Suppressor macrophage treated with lipopolysaccharide for 4 hours (primary cell): ENCODE measurements at places on chromosomes 5 and 9.
A peak's percentile ranks its signal among the peaks of the same experiment; 100 is the strongest.

- DNase-seq: no peak
Measured at GRCh38 chr9:76302543-76302942, 91.7 kb downstream of the RFK start.

DNA sequence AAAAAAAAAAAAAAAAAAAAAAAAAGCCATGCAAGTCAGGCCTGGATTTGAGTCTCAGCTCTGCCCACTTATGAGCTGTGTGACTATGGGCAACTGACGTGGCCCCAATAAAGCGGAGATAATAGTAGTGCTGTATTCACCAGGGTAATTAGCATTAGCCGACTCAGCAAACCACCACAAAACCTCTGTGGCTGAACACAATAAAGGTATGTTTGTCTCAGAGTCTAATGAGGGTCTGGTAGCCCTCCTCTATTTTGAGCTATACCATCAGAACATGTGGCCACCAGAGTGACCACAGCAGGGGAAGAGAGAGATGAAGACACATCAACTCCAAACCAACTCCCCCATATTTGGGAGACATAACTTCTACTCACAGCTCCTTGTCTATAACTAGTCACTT lies 15.9 kb downstream of the SWI5 start:
- no peak for DNase-seq

DNA sequence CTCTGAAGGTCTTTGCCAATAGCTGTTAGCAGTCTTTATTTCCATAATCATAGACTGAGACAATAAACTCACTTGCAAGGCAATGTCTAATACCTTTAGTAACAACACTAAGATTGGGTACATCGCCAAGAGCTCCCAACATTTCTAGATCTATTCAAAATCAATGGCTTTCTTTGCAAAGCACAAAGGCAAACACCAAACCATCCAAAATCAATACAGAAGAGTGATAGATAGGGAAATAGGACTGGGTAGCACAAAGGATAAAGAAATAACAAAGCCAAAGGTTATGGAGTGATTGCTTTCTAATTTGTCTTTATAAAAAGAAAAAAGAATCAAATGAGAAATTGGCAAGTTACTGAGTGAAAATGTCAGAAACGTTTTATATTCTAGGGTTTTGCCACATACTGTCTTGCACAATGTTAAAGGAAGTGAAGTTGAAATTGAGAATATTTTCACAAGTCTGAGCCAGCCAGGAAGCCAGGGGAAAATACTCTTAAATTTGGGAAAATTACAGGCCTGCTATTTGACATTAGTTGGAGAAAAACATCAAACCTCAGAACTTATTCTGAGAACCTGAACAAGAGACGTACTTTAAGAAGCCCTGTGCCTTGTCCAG lies 53.3 kb upstream of the LHFPL2 start:
- DNase-seq: peak; percentile 31

- no peak for DNase-seq
Measured at GRCh38 chr9:135903358-135903656, 4.0 kb downstream of the CAMSAP1 start.

DNA sequence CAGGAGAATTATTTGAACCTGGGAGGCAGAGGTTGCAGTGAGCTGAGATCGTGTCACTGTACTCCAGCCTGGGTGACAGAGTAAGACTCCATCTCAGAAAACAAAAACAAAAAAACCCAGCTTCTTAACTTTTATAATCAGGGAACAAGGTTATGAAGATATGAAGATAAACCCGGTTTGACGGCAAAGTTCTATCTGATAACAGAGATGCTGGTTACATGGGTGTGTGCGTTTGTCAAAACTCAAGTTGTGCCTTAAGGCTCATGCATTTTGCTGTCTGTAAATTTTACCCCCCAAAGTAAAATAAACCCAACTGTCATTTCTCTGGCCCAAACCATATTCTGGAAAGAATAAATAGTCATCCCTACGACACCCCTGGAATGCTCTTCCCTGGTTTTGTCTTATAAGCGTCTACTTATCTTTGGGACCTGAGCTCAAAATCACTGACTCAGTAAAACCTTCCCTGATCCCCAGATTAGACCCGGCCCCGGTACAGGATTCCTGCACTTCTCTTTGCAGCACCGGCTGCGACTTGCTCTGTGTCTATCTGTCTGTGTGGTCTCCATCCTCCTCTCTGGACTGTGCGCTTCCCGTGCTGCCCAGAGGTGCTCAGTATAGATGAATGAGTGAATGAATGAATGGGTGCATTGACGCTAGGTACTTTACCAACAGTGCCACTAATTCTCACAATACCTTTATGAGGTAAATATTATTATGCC lies 172.2 kb downstream of the DAB2IP start:
- no peak for DNase-seq

GRCh38 chr5:7897014-7897600 lies 28.2 kb downstream of the MTRR start:
- DNase-seq: peak; percentile 6
